H9 (cell line): ENCODE measurements at places on chromosomes 13 and 19. TPM values are rescaled to one million over a fixed set of nuclear protein-coding genes. Genes with fewer than 3 reads are reported as not detected.

DNA sequence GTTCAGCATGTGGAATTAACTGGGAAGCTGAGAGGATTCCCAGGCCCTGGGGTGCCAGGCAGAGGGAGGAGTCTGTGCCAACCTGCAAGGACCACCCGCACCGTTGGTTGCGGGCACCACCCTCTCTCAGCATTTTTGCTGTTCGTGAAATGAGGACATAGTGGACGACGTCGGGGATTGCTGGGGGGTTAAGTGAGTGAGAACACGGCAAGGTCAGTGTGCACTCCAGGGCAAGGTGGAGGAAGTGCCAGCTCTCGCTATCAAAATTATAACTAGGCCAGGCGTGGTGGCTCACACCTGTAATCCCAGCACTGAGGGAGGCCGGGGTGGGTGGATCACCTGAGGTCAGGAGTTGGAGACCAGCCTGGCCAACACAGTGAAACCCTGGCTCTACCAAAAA, 2.2 kb downstream of the FXYD3 start:
- DNase-seq: no peak
- no peaks in the 10 kb centered on the region for H3K36me3 ChIP-seq
- H3K27ac ChIP-seq: no peak overlapping the region

- peaks cover under 1% of the 10 kb centered on the region for H3K36me3 ChIP-seq
- no peak for DNase-seq
- peaks cover 9% of the 10 kb centered on the region; the same call in 1 of the 2 replicates for H3K4me1 ChIP-seq
- H3K4me3 ChIP-seq: no peak within 1 kb of the TSS
- H3K27ac ChIP-seq: no peak within 1 kb of the TSS
- no peaks in the 10 kb centered on the region for H3K27me3 ChIP-seq
Measured at GRCh38 chr19:7746903-7747884, at the start of gene CD209. TSS of gene CD209 (minus strand) at chr19:7747534. CDS start at chr19:7747511, 23 bp downstream.

DNA sequence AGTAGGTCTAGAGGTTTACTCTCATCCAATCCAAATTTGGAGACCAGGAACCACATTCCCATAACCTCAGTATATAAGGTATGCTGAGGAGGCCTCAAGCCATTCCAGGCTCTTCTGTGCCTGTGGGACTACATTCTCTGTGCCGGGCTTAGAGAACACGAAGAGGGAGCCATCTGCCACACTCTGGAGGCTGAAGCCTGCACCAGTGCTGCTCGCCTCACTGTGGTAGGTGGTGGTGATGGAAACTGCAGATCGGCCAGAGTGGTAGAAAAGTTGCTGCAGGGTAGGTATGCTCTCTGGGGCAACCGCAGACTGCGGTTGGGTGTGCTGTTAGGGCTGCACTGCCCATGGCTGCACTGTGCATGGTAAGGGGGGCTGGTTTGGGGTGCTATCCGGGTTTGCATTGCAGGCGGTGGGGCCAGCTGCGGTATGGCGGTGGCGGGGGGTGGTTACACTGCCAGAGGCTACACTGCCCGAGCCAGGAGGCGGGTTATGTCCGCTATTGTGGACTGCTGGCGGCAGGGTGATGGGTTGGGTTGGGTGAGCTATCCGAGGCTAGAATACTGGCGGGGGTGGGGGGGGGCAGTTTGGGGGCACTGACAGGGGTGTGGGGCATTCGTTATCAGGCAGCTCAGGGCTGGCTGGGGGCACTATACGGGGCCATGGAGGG, 145.0 kb downstream of the TNFRSF19 start:
- H3K4me1 ChIP-seq: no peaks in the 10 kb centered on the region
- H3K36me3 ChIP-seq: peaks cover 10% of the 10 kb centered on the region; the same call in 1 of the 2 replicates
- no peak for DNase-seq

DNA sequence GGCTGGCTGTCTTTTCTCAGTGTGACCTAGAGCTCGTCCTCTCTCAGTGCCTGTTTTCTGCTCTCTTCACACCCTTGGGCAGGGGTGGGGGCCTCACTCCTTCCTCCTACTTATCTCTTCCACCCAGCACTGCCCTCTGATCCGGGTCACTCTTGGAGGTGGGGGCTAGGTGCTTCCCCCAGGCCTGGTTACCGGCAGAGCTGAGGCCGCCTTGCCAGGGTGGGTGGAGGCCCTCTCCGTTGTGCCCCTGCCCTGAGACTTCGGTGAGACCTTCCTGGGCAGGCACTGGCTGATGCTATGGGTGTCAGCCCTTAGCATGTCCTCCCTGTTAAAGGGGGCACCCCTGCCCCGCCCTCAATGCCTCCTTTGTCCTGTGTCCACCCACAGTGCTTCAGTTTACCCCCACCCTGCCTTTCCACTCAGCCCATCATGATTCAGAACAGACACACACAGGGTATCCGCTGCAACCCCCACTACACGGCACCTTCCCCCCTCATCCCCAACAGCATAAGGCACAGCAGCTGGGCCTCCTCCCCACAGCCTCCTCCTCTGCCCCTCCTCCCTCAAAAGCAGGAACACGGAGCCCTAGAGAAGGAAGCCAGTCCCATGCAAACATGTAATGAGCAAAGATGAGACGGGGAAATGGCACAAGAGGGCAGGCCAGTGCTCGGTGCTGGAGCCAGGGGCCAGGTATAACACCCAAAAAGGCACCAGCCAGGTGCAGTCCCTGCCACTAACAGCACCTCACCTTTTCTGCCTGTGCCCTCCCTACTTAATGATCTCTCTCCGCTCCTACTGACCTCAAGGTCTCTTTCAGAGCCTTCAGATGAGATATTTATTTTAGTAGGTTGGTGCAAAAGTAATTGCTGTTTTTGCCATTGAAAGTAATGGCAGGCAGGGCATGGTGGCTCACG, 9.8 kb downstream of the ZGLP1 start:
- no peak overlapping the region for H3K27ac ChIP-seq
- H3K4me1 ChIP-seq: no peaks in the 10 kb centered on the region
- no peak overlapping the region for H3K4me3 ChIP-seq
- no peaks in the 10 kb centered on the region for H3K36me3 ChIP-seq

DNA sequence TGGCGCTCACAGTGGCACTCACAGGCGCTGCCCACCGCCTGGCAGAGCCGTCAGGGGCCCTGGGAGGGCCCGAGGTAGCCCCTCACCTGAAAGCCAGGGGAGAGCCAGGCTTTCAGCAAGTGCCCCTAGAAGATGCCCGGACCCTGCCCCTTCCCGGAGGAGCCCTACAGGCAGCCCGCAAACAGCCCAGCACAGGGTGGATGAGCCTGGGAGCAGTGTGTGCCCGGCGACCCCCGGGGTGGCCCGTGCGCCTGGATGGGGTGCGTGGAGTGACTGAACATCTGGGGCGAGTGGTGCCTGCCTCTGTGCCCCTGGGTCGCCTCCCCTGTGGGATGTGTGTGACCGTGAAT, 1.4 kb downstream of the CRLF1 start:
- no peak overlapping the region for H3K27ac ChIP-seq
- peaks cover 9% of the 10 kb centered on the region for H3K4me1 ChIP-seq
- peaks cover 6% of the 10 kb centered on the region for H3K36me3 ChIP-seq

- no peaks in the 10 kb centered on the region; the same call in 2 of the 3 replicates for H3K36me3 ChIP-seq
- H3K4me1 ChIP-seq: no peaks in the 10 kb centered on the region
- H3K4me3 ChIP-seq: no peak overlapping the region
- H3K27me3 ChIP-seq: no peaks in the 10 kb centered on the region
- DNase-seq: no peak
- H3K27ac ChIP-seq: no peak overlapping the region
Measured at GRCh38 chr19:50628146-50628545, 11.5 kb downstream of the SYT3 start.

DNA sequence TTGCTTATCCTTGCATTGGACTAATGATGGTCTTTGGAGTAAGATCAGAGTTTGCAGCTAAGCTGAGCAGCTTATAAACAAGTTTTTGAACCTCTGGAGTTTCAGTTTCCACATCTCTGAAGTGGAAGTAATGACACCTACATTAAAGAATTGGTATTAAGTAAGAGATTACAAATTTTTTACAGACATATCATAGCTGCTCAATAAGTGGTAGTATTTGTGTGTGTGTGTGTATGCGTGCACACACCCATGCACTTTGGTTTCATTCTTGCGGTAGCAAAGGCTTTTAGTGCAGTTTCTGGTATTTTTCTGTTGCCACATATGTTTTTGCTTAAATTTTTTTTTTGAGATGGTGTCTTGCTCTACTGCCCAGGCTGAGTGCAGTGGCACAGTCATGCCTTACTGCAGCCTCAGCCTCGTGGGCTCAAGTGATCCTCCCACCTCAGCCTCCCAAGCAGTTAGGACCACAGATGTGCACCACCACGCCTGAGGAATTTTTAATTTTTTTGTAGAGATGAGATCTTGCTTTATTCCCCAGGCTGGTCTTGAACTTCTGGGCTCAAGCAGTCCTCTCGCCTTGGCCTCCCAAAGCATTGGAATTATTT, 4.5 kb downstream of the NAA16 start:
- peaks cover 9% of the 10 kb centered on the region for H3K4me1 ChIP-seq
- H3K4me3 ChIP-seq: no peak overlapping the region
- no peak for DNase-seq
- H3K27ac ChIP-seq: no peak overlapping the region
- no peaks in the 10 kb centered on the region for H3K27me3 ChIP-seq

IGSF23 gene
- not detected in 2 replicates for total RNA-seq

CDX2 gene
- not detected in 2 replicates for total RNA-seq

LATS2 gene
- 16.8 and 20.0 TPM in 2 replicates for total RNA-seq
